ENCODE measurements at places on chromosomes 7 and 10. TPM values are rescaled to one million over a fixed set of nuclear protein-coding genes. Genes with fewer than 3 reads are reported as not detected.

GRCh38 chr7:134293002-134293740 lies 23.6 kb downstream of the SLC35B4 start:
- DNase-seq = peak; percentile 22

DNA sequence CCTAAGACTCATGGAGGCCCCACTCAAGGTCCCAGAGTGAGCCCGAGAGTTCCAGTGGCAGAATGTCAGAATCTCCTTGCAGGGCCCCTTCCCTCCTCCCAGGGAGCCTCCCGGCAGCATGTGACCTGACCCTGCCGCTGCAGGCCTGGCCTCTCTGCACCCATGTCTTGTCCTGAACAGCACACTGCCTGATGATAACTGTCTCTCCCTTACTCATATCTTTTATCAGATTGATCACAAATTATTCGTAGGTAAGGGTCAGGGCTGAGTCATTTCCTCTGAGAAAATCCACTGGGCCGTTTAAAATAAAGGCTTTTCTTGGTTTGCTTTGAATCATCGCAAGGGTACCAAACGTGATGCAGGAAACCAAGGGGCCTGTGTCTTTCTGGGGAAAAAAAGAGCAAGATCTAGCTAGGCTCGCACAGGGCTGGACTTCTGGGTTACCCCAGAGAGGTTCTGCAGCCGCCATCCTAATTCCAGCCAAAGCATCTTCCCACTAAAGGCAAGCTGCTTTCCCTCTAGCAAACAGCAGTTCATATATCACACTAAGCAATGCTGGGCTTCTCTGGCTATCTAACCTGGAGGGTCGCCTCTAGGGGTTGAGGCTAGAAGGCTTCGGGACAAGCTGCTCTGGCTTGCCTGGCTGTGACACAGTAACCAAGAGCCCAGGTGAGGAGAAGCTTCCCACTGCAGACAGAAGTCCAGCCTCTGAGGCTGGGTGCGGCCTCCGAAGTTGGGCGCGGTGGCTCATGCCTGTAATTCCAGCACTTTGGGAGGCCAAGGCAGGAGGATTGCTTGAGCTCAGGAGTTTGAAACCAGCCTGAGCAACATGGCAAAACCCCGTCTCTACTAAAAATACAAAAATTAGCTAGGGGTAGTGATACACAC lies 104.9 kb downstream of the SPDYE5 start:
- no peak for DNase-seq

GRCh38 chr7:82049442-82049841 lies 279.6 kb upstream of the HGF start:
- DNase-seq = no peak

Gene PCDH15
- not detected for total RNA-seq

Data from colonic mucosa (tissue), 4 donors.